ENCODE measurements at places on chromosomes 2 and 18. TPM values are rescaled to one million over a fixed set of nuclear protein-coding genes. Genes with fewer than 3 reads are reported as not detected.

- no peak for DNase-seq
These were observed 128.5 kb upstream of the CAPN13 start for GRCh38 chr2:30935795-30936194.

DNA sequence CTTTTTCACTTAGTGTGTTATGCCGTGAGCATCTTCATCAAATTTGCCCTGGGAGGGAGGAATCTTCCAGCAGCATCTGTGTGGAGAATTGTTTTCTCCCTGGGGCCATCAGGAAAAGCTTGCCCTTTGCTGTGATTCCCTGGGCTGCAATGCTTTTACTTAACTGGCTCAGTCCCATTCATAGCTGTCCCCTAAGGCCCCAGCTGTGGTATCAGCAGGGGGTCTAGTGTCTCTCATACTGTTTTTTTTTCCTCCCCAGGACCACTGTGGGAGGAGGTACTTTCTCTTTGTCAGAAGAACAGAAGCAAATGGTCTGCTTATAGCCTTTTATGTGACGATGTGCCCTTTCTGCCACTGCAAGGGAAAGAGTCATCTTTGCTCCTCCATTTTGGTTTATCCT, 176.8 kb upstream of the CELF4 start:
- DNase-seq = no peak

GRCh38 chr18:75314117-75314516, 103.5 kb downstream of the TSHZ1 start:
- DNase-seq = no peak

DNA sequence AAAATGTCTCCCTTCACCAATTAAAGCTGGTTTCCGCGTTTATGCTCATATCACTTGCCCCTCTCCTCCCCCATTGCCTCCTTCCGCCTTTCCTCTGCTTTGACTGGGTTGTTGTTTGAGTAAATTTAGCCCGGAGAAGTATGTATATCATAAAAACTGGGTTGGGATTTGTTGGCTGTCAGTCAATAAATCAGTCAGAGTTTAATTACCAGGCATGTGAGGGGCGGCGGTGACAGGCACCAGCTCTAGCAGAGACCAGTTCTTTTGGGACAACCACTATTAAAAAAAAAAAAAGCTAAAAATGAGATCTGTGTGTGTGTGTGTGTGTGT, 382.4 kb upstream of the SMIM21 start:
- peak; percentile 38 for DNase-seq

DNA sequence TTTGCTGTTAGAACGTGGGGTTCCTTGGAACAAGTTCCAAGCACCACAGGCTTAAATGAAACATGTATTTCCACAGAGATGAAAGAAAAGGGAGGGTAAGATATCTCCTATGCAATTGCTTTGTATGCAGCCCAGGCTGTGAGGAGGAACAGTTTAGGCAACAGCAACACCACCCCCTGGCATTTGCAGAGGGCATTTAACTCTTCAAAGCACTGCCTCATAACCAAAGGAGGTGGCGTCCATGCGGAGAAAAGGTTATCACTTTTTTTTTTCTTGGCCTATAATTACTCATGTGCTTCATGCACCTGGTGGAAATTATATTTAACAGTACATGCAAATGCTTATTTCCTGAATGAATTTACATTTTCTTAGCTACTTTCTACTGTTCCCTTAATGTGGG, 286.0 kb downstream of the LPIN1 start:
- DNase-seq = no peak

GRCh38 chr2:237154082-237154638, 68.5 kb downstream of the COPS8 start:
- DNase-seq = peak; percentile 78

DNA sequence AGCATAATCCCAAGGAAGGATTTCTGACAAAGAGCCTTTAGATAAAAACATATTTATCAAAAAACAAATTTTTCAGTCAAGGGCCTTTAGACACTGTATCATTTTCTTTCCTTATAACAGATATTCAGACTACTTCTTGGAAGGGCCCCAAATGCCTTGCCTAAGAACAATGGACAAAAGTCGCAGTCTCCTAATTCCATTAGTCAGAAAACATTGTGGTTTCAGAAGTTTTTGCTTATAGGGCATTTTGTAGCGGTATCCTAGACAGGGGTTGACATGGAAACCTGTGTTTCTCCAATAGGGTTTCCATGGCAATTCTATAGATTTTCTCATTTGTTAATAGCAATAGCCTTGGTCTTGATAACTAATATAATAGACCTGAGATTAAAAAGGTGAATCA, 36.7 kb upstream of the AGPS start:
- DNase-seq = no peak

Gene SAP130
- 4.5 TPM for total RNA-seq

GRCh38 chr2:227471924-227472264, at the start of gene AGFG1:
AGFG1 (plus strand) TSS chr2:227472156; CDS start chr2:227472422, 266 bp downstream.
- DNase-seq = peak; percentile 85

Gene ZAP70
- 3.2 TPM for total RNA-seq

DNA sequence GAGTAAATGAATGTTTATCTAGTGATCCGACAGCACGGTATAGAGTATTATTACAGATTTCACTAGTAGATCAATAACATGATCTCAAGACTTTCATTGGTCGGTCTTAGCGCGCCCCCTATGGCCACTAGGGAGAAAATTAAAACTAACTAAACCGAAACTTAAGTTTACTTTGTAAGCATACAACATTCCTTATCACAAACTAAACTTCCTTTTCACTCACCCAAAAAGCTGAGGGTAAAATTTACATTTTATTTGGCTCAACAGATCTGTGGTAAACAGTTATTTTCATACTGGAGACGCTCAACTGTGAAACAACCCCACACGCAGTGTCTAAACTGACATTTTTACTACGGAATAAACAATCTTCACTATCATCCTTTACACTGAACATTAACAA, 215.6 kb upstream of the MAP2 start:
- DNase-seq = peak; percentile 12

Gene ZNF396
- total RNA-seq = 1.3 TPM

GRCh38 chr2:163345795-163346573, 389.8 kb downstream of the FIGN start:
- DNase-seq = peak; percentile 75

DNA sequence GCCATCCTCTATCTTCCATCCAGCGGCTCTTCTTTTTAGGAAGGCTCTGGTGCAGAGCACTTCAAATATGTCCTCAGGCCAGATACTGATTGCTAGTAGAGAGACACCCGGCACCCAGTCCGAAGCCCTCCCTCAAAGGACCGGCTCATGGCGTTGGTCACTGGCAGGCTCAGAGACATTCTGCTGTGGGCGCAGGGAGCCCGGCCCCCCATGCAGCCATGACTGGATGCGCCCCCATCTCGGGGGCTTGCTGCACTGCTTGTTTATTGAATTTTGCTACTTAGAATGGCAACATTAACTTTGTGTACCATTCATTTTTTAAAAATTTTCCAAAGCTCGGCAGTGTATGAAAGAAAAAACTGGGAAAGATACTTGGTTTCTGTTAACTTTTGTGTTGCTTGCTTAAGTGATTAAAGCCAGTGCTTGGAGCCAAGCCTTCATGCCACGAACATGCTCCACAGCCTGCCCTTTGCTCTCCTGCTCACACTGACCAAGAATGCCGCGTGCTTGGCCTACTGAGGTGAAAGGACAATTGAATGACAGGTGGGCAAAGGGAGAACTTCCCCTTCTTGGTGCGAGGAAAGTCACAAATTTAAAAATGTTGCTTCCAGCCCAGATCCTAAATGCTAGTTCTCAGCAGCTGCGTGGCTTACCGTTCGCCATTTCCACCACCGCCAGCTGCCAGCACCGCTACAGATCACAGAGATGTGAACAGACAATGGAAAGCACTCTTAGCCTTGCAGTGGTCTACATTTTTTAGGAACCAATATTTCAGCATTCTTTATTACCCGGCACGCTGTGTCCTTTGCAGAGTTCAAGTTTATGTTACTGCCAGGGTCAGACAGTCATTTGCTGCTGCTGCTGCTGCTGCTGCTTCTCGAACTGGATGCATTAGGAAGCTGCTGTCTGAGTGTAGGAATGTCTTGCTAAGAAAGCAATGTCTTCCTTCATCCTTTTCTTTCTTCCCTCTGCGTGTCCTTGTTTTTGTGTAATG, 76.7 kb downstream of the FAM210A start:
- no peak for DNase-seq

Gene SLC9A2
- total RNA-seq = 2.7 TPM

DNA sequence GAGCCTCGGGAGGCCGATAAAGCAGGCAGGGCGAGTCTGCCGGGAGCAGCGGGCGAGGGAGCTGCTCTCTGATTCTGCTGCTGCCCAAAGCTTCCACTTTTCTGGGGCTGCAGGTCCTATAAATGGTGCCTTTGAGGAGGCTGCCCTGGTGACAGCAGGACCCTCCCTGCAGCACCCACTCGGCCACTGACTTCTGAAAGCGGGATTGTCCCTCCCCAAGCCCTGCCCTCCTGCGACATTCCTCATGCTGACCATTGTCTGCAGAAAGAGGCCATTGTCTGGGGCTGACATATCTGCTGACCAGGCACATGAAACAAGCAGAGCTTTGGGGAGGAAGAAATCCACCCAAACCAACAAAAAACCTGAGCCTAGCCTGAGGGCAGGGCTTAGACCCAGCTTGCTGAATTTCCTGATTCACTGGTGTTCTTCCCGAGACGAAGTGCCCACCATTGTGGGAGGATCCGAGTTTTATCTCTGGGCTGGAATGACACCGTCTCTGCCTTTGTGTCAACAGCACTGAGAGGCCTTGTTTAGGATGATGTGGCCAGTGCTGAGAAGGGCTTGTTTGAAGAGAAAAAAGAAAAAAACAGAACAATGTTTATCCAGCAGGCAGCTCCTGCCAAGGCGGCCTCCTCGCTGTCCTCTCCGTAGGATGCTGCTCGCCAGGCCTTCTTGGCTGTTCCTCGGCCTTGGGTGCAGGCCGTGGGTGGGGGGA, 129.7 kb downstream of the MYCN start:
- peak; percentile 8 for DNase-seq

Gene PDE11A
- total RNA-seq = 0.62 TPM

- no peak for DNase-seq
These were observed 75.7 kb downstream of the PIK3C3 start for GRCh38 chr18:42030586-42031182.

DNA sequence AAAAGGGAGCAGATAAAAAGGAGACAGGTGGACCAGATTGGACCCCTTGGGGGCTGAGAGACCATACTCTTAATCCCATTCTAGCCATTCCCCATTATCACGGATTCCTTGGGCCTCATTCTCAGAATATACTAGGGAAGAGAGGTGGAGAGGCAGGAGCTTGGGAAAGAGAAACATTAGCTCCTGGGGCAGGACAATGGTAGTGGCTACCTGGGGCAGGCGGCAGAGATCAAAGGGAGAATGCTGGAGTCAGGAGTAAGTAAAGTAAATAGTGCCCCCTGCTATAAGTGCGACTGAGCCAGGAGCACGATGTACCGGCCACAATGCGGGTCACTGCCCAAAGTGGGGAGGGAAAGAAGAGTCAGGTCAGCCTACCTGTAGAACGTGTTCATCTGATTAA, 20.4 kb upstream of the IHH start:
- no peak for DNase-seq

DNA sequence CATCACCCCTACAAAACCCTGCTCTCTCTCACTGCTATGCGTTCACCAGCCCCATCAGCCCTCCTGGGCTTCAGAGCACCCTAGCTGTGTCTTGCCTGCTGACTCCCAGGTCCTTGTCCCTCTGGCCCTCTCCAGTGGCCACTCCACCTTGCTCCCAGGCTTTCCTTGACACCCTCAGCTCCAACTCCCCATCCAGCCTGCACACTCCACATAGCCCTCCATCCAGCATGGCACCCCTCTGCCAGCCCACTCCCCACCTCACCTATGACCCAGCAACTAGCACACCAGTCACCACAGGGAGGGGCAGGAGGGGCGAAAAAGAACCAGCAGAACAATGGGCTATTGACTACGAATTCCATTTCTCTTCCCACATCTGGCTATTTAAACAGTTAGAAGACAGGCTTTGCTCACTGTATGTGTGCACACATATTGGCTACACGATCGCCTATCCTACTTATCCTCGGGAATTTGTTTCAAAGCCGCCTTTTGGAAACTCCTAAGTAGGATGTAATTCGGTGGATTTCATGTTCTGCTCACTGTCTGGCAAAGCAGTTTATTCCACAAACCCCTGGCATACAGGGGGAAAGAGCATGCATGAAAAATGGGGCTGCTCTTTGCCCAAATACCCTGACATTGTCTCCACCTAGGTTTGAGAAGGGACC, 195.3 kb downstream of the SMAD2 start:
- no peak for DNase-seq

DNA sequence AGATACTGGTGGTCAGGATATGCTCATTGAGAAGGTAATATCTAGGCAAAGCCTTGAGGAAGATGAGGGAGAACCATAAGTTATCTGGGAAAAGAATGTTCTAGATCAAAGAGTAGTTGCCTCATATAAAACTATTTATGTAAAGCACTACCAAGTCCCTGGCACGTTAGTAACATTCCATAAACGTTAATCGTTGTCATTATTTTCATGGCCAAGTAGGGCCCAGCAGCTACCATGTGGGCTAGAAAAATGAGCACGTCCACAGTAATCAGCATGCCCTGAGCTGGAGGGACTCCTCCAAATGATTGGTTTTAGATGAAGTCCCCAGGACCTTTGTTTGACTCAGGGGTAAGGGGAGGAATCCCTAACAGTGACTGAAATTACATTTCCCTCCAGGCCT, 32.7 kb upstream of the AFTPH start:
- no peak for DNase-seq

DNA sequence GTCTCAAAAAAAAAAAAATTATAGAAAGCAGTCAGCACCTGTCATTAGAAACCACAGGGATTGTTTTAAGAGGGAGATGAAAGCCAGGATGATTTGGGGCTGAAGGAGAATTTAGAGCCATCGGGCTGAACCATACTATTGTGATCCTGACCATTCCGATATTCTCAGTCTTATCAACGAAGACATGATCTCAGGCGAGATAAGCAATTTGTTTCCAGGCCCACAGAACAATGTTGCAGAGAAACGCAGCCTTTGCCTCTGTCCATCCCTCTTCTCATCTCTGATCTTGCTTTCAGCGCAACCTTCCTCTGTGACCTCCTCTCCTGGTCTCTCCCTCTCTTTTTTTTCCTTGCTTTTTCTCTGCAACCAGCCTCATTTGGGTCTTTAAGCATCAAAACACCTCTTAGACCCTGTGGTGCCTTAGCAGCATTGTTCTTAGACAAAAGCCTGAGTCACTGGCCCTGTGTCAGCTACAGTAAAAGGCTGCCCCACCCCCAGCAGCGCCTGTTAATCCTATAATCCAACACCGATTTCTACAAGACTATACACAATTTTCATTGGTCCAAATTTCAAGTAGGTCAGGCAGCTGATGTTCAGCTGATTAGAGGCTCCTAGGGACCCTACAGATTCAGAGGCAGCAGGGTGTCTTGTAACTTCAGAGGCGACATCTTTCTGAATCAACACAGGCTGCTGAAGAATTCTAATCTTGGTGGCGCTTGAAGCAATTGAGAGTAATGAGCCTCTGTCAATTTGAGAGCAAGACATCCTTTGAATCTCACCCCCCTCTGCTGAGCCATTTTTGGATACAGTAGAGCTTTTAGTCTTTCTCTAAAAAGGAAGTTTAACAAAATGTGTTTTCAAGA, 206.0 kb downstream of the NCK2 start:
- no peak for DNase-seq

GRCh38 chr2:181805228-181806038, 86.1 kb upstream of the ITPRID2 start:
- peak; percentile 24 for DNase-seq

- DNase-seq = no peak
These were observed 812.6 kb upstream of the LRATD1 start for GRCh38 chr2:13819896-13820295.

GRCh38 chr2:10678225-10678624, 11.6 kb downstream of the NOL10 start:
- DNase-seq = no peak
